ENCODE measurements at places on chromosomes 3 and 15. TPM values are rescaled to one million over a fixed set of nuclear protein-coding genes. Genes with fewer than 3 reads are reported as not detected.

ACP3 gene
- total RNA-seq, result 0.43 TPM

GRCh38 chr3:39401983-39402382 is 4.5 kb upstream of the RPSA start:
- H3K36me3 ChIP-seq, result peaks cover 26% of the 10 kb centered on the region
- no peaks in the 10 kb centered on the region for H3K4me1 ChIP-seq
- DNase-seq, result no peak
- H3K27ac ChIP-seq, result no peak overlapping the region
- H3K4me3 ChIP-seq, result no peak overlapping the region

- H3K4me3 ChIP-seq, result no peak overlapping the region
- no peak overlapping the region for H3K27ac ChIP-seq
- H3K36me3 ChIP-seq, result no peaks in the 10 kb centered on the region
- no peaks in the 10 kb centered on the region for H3K4me1 ChIP-seq
- DNase-seq, result no peak
These were observed 59.1 kb upstream of the CTNNB1 start for GRCh38 chr3:41140242-41140641.

DNA sequence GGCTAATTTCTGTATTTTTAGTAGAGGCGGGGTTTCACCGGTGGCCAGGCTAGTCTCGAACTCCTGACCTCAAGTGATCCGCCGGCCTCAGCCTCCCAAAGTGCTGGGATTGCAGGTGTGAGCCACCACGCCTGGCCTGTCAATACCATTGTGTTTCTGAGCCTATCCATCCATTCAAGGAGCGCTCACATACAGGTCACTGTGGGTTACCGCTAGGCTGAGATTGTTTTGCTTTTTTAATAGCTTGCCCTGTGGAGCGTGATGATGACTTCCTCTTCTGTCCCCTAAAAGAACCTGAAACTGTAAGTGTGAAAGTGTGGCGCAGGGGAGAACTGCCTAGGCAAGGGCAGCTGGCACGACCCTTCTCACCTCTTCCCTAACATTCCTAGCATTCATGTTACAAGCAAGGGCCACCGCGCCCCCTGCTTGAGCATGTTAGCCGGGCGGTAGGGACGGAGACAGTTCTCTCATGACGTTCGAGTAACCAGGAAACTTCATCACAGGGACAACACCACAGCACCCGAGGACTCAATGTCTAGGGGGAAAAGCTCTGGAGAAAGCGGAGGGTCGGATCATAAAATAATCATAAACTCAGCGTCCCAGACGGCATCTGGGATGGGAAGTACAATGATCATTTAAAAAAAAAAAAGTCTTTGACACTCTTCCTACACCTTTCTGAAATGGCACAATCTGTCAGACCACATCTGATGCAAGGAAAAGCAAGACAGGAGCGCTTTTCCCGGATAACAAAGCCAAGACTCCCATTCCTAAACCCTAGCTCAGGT is 790 bp downstream of the LAMP3 start:
- no peaks in the 10 kb centered on the region for H3K27me3 ChIP-seq
- H3K36me3 ChIP-seq, result no peaks in the 10 kb centered on the region
- no peak overlapping the region for H3K27ac ChIP-seq
- DNase-seq, result no peak
- peak overlapping the region; percentile 68 for H3K4me3 ChIP-seq

LACTB gene
- total RNA-seq, result 4.6 TPM

DNA sequence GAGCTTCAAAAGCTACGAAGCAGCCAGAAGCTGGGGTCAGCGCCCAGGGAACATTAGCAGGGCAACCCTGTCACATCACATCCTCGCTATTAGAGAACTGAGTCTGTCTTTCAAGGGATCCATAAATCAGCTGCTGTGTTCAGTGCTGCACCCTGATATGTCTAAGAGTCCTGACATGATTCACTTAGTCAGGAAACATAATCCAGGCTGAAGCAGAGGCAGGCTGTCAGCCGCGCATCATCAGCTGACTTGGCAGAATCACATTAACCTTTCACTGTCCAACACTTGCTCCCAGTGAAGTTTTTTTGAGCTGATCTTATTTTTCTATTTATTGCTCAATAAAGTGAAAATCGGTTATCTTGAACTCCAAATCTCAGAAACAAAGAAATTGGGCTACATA is 23.5 kb downstream of the MYH15 start:
- H3K27ac ChIP-seq, result no peak overlapping the region
- H3K4me1 ChIP-seq, result no peaks in the 10 kb centered on the region
- DNase-seq, result no peak
- no peaks in the 10 kb centered on the region for H3K36me3 ChIP-seq
- no peak overlapping the region for H3K4me3 ChIP-seq
- no peaks in the 10 kb centered on the region for H3K27me3 ChIP-seq

- no peak overlapping the region for H3K4me3 ChIP-seq
- no peaks in the 10 kb centered on the region for H3K36me3 ChIP-seq
- H3K27me3 ChIP-seq, result no peaks in the 10 kb centered on the region
- H3K27ac ChIP-seq, result no peak overlapping the region
- no peak for DNase-seq
- H3K4me1 ChIP-seq, result no peaks in the 10 kb centered on the region
These were observed 443.7 kb downstream of the EPHA6 start for GRCh38 chr3:97257942-97258697.
